ENCODE measurements at places on chromosomes 12 and 14.

GRCh38 chr12:119115296-119115905, 63.3 kb upstream of the HSPB8 start:
- DNase-seq, result peak; percentile 8

DNA sequence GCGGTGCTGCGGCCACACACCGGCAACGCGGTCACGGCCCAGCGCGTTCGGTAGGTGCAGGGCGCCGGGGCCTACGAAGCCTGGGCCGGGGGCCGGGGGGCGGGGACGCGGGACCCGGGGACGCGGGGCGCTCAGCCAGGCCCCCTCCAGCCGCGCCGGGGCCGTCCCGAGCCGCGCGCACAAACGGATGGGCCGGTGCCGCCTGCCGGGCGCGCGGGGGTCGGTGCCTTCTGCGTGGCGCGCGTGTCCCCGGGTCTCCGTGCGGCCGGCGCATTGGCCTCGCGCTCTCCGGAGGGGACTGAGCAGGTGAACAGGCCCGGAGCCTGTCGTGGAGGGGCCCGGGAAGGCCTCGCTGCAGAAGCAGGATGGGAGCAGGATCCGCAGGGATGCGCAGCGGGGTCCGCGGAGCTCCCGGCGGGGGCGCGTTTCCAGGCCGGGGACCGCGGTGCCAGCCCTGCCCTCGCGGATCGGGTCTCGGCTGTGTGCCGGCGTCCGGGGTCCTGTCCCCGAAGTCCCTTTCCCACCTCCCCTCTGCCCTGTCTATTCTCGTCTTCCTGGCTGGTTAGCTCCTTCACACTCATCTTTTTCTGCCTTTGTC, 421 bp downstream of the GLT1D1 start:
- DNase-seq, result no peak

DNA sequence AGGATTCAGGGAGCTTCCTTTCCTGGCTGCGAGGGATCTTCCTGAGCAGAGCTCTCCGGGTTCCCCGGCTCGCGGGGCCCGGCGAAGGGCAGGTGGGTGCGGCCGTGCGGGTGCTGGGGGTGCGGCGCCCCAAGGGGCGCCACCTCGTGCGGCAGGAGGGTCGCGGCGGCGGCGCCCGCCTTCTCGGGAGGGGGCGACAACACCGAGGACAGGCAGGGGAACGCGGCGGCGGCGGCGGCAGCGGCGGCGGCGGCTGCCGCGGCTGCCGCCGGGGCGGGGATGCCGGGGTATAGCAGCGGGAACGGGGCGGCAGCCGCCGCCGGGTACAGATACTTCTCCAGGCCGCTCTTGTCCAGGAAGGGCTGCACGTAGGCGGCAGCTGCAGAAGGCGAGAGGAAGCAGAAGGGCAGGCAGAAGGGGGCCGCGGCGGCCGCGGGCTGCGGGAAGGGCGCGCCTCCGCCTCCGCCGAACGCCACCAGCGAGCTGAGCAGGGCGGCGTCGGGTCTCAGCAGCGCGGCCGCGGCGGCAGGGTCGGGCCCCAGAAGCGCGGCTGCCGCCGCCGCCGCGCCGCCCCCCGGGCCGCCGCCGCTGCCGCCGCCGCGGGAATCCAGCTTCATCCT, 2.7 kb downstream of the BHLHE41 start:
- DNase-seq, result no peak

DNA sequence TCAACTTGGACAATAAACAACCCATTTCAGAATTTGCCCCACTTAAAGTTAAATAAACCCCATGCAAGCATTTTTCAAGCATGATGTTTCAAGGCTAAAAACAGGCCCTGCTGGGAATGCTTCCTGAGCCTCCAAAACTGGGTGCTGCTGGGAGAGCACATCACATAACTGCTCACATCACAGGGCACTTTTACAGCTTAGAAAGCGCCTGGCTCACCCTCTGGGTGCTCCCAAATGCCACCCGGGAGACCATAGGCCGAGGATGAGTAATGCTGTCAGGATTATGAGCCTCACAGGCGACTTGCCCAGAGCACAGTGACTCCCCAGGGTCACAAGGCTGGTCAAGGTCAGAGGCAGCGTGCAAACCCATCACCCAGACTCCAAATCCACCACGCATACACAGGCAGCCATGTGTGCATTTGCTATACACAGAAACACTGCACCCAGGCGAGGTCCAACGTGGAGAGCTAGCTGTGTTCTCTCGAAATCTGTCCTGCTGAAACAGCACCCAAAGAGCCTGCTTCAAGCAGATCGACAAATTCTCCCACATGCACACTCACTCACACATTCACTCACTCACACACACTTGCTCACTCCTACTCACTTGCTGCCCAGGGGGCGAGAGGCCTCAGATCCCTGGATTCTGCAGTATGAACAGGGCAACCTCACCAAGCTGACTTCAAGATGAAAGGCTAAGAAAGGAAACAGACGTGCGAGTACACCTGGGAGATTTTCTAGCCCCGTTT, 58.7 kb downstream of the ITPK1 start:
- no peak for DNase-seq

GRCh38 chr14:99519931-99520421, 38.8 kb downstream of the CCNK start:
- DNase-seq, result no peak

DNA sequence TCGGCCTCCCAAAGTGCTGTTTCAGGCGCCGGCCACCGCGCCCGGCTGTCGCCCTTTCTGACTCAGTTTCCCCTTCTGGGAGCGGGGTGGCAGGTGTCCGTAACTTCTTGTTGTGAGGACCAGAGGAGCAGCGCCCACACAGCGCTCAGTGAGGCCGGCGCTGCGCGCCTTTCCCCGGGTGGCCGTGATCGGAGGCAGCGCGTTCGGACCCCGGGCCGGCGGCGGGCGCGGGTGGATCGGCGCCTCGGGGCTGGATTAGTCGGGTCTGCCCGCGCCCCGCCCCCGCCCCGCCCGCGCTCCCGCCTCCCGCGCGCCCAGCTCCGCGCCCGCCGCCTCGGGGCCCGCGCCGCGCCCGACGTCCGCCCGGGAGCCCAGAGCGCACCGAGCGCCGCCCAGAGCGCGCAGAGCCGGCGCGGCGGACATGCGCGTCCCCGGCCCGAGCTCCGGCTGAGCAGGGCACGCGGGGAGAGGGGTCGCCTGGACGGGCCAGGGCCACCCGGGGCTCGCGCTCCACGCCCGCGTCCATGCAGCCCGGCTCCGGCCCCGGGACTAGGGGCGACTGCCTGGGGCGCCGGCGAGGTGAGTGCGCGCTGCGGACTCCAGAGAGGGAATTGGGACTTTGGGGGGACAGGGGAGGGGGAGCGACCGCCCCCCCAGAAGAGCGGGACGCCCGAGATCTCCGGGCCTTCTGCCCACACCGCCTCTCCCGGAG, 50.6 kb downstream of the LRCOL1 start:
- DNase-seq, result no peak

DNA sequence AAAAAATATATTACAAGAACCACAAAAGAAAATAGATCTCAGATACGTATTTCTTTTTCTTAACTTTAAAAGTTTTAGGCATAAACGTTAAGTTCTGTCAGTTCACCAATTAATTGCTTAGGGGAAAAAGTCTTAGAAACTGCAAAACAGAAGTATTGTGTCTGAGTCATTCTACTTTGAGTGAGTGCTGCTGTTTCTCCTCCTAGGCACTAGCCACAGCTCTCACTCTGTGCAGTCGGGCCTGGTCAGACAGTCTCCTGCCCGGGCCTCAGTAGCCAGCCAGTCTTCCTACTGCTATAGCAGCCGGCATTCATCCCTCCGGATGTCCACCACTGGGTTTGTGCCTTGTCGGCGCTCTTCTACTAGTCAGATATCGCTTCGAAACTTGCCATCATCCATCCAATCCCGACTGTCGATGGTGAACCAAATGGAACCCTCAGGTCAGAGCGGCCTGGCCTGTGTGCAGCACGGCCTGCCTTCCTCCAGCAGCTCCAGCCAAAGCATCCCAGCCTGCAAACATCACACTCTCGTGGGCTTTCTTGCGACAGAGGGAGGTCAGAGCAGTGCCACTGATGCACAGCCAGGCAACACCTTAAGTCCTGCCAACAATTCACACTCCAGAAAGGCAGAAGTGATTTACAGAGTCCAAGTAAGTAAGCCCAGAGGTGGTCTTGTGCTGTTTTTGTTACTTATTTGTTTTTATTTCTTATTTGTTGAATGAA, 201.3 kb downstream of the PCNX1 start:
- DNase-seq, result no peak

Data from AG04450 (cell line).